ENCODE measurements at places on chromosomes 4 and X. TPM values are rescaled to one million over a fixed set of nuclear protein-coding genes. Genes with fewer than 3 reads are reported as not detected.

DNA sequence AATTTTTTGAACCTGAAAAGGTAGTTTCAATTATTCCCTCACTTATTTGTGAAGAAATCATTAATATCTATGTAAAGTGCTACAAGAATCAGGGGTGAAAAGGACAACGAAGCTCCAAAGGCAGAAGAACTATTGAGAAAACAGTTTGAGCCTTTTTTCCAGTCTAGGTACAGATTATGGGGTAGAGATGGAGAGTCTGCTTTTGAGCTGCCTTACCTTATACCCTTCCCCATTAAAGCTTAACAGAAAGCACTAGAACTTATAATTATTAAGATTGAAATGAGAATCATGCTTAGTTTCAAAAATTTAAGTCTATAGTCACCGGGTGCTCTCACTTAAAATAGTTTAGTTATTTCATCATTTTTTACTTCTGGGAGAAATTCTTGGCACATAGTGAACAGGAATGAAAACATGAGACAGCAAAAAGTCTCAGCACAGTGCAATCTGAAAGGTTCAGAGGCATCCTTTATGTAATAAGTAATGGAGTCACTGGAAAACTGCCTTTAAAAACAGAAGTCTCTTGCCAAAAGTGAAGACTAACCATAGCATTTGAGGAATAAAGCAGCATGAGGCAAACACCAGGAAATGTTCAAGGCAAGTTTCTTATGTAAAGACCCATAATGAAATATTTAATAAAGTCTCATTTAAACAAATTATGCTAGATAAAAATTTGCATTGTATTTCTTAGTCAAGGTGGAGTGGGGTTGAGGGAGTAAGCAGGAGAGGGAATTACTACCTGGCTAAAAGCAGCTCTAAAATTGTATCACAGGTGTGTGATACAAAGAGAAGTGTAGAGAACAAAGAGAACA is 5.1 kb upstream of the DCLK2 start:
- no peak for DNase-seq

DNA sequence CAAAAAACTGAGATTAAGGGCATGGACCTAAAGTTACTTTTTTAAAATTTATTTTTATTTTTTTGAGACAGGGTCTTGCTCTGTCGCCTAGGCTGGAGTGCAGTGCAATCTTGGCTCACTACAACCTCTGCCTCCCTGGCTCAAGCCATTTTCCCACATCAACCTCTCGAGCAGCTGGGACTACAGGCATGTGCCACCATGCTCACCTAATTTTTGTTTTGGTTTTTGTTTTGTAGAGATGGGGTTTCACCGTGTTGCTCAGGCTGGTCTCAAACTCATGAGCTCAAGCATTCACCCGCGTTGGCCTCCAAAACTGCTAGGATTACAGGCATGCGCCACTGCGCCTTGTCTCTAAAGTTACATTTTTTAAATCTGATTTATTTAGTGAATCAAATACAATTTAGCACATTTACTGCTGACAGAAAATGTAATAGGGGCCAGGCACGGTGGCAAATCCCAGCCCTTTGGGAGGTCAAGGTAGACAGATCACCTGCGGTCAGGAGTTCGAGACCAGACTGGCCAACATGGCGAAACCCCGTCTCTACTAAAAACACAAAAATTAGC is 38.3 kb downstream of the GUCY1A1 start:
- DNase-seq, result no peak

GRCh38 chr4:168656946-168657473 is 160.2 kb downstream of the PALLD start:
- DNase-seq, result no peak

Gene SSX4
- total RNA-seq, result 3.0 TPM

DNA sequence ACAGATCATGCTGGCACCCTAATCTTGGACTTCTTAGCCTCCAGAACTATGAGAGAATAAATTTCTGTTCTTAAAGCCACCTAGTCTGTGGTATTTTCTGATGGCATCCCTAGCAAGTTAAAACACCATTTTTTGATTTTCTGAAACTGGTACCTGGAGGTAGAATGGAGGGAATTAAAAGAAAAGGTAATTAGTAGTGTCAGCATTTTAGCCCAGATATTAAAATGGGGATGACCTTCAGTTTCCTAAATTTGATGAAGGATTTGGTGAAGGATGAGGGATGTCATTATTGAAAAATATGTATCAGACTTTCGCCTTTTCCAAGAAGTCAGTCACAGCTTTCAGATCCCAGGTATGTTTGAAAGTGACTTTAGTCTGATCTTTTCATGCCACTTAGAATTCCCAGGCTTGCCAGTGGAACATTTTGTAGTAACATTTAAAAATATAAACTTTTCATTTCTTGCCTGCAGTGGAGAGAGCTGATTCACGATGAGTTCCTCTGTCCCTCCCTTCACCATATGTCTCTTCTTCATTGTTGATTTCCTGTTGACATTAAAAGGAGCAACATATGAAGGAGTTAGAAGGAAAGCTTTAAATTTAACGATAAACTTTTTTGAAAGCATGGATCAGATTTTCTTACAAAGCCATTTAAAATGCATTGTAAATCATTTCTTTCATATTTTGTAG is 169.4 kb downstream of the SLIT2 start:
- DNase-seq, result no peak

DNA sequence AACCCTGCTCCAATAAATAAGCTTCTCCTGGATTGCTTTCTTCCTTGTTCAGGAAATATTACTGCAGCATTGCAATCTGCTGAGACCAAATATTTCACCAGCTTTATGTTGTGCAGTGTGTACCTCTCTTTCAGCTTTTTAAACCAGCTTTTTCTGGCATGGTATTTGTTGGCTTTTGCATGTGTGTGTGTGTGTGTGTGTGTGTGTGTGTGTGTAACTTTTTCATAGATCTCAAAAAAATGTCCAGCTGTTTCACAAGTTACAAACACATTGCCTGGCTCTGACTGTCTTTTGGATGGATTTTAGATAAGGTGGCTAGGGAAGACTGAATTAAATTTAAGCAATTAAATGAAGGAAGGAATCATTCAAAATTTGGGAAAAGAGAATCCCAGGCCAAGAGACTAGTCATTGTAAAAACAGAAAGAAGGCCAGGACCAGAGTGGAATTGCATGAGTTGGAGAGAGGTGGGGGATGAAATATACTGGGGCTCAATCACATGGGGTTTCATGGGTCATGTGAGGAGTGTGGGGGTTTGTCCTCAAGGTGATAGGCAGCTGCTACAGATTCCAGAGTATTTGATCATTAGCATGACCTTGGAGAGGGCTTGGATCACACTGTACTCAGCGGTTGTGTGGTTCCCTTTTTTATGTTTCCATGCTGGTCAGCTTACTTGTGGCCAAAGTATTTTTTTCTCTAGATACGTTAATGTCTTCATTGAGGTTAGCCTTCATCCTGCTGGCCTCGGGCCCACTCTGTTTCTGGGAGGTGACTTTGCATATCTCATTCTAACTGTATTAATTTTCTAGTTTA is 357.7 kb upstream of the BOD1L1 start:
- DNase-seq, result no peak

DNA sequence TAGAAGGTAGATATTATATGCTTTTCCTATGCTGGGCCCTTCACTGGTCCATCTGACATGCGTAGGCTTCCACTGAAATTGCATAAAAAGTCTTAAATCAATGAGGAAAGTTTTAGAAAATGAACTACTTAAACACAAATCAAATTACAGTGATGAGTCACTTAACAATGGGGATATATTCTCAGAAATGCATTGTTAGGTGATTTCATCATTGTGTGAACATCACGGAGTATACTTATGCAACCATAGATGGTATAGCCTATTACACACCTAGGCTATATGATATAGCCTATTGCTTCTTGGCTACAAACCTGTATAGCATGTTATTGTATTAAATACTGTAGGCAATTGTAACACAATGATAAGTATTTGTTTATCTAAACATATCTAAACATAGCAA is 10.3 kb downstream of the STAP1 start:
- no peak for DNase-seq

GRCh38 chr4:76665153-76665552 is 230.1 kb downstream of the SHROOM3 start:
- no peak for DNase-seq

Gene MID2
- total RNA-seq, result not detected

GRCh38 chrX:118251271-118251670 is 94.6 kb upstream of the WDR44 start:
- DNase-seq, result no peak

Gene FAM241A
- 5.0 TPM for total RNA-seq

Gene UGT2A1
- not detected for total RNA-seq

Gene ADH1A
- not detected for total RNA-seq

GRCh38 chrX:71222929-71223328 is at the start of gene GJB1:
Gene GJB1 (plus strand): TSS chrX:71223224. CDS start chrX:71223708, 484 bp downstream.
- DNase-seq, result no peak

DNA sequence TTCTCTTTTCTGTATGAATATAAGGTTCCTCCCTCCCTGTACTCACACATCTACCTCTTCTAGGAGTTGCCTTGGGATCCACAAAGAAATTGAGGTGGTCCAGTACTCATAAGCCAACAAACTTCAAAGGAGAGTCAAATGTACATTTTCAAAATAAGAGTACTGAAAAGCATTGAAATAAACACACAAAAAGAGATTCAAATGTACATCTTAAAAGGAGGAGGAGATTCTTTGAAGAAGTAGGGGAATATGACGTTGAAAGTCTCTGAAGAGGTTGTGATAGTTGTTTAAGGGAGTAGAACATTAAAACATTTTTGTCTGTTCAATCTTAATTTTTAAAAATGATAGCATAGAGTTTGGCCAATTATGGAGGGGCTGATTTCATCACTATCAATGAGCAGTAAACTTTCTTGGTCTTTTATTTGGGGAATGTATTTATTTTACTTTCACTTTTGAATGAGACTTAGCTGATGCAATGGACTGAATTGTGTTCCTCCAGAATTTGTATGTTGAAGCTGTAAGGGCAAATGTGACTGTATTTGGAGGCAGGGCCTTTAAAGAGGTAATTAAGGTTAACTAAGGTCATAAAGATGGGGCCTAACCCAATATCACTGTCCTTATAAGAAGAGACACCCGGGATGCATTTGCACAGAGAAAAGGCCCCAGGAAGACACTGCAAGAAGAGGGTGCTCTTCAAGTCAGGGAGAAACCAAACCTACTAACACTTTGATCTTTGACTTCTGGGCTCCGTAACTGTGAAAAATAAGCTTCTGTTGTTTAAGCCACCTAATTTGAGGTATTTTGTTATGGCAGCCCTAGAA is 226.3 kb upstream of the PGRMC2 start:
- no peak for DNase-seq

Gene RAI2
- not detected for total RNA-seq

Gene MAPK10
- total RNA-seq, result 0.53 TPM

DNA sequence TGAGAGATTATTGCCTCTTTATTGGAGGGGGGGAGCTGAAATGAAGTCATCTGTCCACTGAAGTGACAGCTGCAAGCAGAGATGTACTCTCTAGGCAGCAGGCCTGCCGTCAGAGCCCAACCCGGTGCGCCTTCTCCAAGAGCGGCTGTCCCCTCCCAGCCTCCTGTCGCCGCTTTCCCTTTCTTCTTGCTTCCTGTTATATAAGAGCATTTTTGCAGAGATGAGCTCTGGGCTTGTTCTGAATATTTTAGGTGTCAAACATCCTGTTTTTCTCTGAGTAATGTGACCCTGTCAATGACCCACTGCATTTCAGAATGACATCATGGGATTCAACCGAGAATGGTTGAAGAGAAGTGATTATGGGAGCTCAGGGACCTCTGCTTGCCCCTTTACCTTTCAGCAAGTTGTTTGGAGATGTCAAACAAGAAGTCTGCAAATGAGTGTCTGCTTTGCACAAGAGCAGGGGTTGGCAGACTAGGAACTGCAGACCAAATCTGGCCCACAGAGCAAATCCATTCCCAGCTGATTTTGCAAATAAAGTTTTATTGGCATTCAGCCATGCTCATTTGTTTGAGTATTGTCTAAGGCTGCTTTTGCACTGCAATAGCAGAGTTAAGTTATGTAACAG is 79.9 kb downstream of the SLC9A6 start:
- DNase-seq, result no peak

Gene ABCB7
- 26.1 TPM for total RNA-seq

- no peak for DNase-seq
Measured at GRCh38 chr4:155032521-155033229, 175.8 kb upstream of the NPY2R start.

Measured in K562 (cell line).